ENCODE measurements at places on chromosomes 5 and 9.

DNA sequence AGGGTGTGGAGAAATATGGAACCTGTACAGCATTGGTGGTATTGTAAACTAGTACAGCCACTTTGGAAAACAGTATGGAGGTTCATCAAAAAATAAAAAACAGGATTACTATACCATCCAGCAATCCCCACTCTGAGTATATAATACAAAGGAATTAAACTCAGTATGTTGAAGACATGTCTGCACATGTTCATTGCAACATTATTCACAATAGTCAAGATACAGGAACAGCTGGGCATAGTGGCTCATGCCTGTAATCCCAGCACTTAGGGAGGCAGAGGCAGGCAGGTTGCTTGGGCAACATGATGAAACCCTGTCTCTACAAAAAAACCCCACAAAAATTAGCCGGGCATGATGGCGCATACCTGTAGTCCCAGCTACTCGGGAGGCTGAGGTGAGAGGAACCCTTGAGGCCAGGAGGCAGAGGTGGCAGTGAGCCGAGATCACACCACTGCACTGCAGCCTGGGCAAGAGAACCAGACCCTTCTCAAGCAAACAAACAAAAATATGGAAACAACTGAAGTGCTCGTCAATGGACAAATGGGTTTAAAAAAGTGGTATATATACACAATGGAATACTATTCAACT, 63.6 kb downstream of the TMEM174 start:
- no peak for DNase-seq

DNA sequence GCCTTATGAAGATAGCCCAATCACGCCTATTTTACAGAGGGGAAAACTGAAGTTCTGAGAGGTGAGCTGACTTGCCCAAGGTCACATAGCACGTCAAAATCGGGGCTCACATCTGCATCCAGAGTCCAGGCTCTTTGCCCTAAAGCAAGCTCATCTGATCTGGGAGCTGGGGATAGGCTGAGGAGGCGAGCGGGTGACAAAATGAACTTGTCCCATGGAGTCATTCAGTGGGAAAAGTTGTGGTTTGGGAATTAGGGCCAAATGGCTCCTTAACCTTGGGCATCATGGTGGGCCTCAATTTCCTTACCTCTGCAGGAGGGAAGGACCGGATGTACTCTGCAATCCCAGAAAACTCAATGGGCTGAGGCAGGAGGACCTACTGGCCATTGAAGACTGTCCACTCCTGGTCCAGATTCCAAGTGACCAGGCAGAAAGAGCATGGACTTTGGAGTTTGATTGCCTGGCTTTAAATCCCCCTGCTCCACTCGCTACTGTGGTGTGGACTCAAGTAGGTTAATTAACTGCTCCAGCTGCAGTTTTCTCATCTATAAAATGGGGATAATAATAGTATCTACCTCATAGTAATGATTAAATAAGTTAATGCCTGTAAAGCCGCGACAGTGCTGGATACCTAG, 160.4 kb downstream of the RGS3 start:
- DNase-seq = no peak

DNA sequence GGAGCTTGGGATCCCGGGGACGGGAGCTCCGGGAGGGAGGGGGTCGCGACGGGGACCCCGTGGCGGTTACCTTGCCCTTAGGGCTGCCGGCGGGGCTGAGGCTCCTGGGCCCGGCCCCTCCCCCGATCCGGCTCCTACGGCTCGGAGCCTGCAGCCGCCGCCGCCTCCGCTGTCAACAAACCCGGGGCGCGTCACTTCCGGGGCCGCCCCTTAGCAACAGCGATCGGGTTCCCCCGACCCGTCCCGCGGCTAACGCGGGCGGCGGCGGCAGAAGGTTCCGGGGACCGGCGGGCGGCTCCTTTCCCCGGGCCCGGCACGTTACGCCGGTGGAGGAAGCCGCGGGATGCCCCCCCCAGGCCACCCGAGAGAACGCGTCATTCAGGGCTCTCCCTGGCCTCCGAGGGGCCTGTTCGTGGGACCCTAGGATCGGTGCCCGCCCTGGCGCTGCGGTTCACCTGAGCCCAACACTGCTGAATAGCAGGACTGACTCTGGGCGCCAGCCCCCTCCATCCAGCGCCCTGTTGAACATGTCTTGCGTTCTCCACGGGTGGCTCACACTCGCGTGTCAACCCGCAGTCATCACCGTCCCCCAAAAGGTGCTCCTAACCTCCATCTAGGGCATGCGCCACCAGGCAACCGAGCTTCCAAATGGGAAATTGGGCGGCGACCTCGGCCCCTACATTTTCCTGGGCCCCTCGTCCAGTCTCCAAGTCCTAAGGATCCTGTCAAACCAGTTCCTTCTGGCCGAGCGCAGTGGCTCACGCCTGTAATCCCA, at the start of gene ZER1:
TSS of gene ZER1 (minus strand) at position 183 of the 775 bp plus-strand sequence. CDS start 16,362 bp downstream, outside the sequence.
- DNase-seq = peak; percentile 77

DNA sequence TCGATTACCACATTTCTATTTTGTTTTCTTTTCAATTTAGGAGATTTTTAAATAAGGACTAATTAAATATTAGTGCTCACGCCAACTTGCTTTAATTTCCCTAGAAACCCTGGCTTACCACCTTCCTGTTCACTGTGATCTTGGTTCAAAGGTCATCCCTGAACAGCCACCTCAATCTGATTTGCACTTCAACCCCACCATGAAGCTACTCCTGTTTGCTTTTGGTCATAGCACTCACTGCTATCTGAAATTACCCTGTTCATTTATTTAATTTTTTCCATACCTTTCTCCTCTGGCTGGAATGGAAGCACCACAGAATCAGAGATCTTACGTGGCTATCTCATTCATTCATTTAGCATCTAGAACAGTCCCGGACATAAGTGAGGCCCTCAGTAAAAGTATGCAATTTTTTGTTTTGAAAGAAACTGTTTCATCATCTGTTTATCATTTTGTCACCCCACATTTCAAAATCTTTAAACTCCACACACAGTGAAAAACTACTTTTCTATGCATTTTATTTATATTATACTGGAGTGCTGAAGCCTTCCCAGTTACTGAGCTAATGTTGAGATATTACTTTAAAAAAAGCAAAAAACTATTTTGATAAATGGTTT, 17.2 kb upstream of the ADAMTSL1 start:
- DNase-seq = no peak

DNA sequence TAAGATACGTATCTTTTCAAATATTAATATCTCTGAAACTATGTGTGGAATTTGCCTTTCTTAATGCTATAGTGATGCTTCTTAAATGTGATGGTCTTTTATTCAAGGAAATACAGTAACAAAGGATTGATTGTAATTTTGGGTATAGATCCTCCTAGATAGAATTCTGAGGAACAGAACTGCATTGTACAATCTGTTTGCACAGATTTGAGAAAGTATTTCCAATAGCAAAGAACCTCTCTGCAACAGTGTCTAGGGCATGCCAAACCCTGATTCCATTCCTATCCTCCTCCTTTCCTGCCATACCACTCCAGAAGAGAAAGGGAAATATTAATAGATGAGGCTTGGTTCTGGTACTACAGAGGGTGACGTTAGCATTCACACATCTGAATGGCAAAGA, 10.4 kb downstream of the SMIM15 start:
- no peak for DNase-seq

DNA sequence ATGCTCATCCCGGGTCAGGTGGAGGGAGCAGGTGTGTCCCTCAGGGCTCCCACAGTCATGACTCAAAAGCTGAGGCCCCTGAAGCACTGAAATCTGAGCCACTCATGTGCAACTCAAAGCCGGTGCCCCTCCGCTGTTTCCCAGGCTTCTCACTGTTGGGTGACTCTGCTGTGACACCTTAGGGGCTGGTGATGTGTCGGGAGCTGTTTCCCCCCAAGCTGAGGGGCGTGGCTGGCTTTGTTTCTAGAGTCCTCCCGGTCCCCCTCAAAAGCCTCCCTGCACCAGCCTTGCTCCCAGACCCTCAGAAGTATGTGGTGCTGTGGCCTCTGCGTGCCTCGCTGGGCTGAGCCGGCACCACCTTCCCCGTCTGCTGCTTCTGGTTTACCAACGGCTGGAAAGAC, 39.7 kb downstream of the PLPP7 start:
- DNase-seq = peak; percentile 70

DNA sequence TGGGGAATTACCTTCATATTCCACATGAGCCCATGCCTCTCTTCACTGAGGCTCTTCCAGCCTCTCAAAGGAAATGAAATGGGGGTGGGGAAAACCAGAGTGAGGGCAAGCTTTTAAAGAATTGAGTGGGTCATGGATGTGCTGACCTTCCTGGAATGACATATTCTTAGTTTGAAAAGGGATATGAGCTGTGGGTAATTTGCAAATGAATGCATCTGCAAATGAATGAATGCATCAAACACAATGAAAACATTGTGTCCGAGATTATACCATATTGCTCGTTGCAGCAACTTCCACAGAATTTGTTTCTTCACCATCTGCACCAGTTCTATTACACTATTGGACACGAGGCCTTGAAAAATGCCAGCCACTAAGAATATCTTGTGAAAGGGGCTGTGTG, 198.6 kb upstream of the CDH6 start:
- DNase-seq = no peak

- no peak for DNase-seq
Observed at GRCh38 chr5:132281856-132282614, 12.2 kb upstream of the SLC22A4 start.

- no peak for DNase-seq
Observed at GRCh38 chr5:93886098-93886806, 144.9 kb upstream of the POU5F2 start.

DNA sequence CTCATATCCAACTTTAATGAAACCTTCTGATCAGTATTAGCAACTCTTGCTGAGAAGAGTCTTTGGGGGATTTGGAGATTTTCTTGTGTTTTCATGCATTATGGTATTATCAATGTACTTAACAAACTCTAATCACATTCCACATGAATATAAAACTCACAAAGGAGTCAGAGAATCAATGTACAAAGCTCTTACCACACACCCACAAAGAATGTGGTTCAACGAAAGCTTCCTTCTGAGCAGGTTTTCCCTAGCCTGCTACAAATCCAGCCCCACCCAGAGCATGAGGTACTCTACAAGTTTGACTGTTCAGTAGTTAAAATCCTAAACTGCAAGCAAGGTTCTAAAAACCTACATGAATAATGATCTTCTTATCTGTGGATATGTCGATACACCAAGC, 210.1 kb downstream of the TARS1 start:
- peak; percentile 64 for DNase-seq

DNA sequence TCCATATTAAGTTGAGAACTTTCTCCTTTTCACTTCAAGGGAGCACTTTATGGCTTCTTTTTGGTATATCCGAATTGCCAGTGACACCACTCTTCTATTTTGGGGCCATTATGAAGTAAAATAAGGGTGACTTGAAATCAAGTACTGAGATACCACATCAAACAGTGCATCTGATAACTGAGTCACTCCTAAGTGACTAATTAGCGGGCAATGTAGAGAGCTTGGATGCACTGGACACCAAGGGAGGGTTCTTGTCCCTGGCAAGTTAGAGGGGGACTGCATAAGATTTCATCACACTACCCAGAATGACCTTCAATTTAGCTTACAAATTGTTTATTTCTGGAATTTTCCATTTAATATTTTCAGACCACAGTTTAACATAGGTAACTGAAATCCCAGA, 813.9 kb upstream of the CDH10 start:
- DNase-seq = no peak

DNA sequence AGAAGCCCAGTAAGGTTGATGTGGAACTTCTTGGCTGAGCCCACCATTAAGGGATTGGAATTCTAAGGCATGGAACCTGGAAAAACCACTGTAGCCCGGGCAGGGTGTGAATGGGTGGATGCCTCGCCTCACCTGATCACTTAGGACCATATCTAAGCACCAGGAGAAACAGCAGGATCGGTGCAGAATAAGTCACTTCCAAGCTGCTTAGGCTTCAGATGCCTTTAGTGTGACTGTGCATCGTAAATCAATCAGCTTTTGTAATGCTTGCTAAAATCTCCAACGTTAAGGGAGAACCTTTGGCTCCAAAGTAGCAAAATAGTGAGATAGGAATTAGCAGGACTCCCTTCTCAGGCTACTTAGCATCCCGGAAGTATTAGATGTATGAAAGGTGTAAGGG, 103.9 kb upstream of the MEGF10 start:
- no peak for DNase-seq

DNA sequence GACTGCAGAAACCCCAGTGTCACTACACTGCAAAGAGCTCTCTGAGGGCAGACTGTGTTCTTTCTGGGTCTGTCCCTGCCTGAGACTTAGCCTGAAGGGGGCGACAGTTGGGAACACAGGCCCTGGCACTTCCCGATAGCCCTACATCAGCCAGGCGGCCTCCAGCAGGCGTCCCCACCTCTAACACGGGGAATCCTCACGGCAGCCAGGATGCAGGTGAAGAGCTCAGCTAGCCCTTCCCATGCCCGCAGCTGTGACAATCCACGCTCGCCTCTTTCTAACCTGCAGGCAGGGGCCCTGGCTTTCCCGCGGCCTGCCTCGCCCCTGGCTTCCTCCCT, 5.9 kb downstream of the MED22 start:
- no peak for DNase-seq
